ENCODE measurements at places on chromosomes 13 and 19. TPM values are rescaled to one million over a fixed set of nuclear protein-coding genes. Genes with fewer than 3 reads are reported as not detected.

The HSD17B14 gene
- total RNA-seq = 12.5 TPM

The ZNF235 gene
- 3.4 TPM for total RNA-seq

The DOCK9 gene
- 34.2 TPM for total RNA-seq

The CASP14 gene
- total RNA-seq = not detected

All from A549 treated with dexamethasone at 1 μM for 4 hours (cell line).